Caudate nucleus (tissue), 63 donors: ENCODE measurements at places on chromosomes 7 and 10.

DNA sequence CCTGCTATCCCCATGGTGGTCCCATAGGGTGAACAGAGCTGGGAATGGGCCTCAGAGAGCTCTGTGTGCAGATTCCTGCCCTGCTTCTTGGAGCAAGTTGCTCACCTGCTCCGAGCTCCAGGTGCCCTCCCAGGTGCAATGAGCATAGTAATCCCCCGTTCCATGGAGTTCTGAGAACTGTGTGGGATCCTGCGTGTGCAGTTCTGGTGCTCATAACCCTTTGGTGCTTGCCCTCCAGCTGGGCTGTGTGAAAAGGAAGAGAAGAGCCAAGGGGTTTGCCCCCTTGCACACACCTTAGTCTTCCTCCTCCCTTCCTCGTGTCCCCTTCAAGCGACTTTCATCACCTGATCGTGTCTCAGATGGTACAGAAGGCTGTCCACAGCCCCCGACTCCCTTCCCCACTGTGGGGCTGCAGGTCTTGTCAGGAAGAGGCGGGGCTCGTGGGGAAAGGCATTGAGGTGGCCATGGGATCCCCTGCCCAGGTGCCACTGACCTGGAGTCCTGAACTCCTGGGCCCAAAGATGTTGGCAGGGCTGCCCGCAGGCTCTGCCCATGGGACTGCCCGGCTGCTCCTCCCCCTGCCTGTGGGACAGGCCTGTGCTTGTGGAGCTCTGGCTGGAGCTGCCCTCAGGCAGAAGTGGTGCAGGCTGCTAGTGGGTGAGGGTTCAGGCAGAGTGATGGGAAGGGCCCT is 21.9 kb upstream of the ZNF488 start:
- no peak for DNase-seq

GRCh38 chr10:55966101-55966500 is 395.0 kb downstream of the ZWINT start:
- DNase-seq, result no peak

GRCh38 chr7:100170101-100170897 is 1.9 kb upstream of the GAL3ST4 start:
- DNase-seq, result no peak

DNA sequence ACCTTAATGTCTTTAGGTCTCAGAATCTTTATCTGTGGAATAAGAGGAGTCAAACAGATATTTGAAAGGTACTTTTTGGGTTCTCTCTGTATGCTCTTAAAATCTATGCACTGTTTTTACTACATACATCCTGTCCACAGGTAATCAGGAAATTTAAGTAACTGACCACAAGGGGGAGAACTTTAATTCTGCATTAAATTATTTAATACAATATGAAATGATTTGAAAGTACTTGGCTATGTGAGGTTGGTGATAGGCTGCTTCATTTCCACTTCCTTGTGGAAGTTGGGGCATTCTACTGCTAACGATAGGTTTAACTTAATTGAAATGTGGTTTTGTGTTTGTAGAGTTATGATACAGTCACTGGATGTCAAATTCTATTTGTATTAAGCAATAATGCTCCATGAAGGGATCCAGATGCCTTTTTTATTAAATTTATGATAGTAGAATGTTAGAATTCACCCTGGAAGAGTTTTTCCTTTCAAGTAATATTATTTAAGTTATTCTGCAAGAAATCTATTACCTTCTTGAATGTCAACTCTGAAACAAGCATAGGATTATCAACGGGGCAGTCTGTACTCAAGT is 6.0 kb downstream of the TEX47 start:
- no peak for DNase-seq

- DNase-seq, result no peak
These were observed 44.8 kb upstream of the DNAAF5 start for GRCh38 chr7:681551-682307.

DNA sequence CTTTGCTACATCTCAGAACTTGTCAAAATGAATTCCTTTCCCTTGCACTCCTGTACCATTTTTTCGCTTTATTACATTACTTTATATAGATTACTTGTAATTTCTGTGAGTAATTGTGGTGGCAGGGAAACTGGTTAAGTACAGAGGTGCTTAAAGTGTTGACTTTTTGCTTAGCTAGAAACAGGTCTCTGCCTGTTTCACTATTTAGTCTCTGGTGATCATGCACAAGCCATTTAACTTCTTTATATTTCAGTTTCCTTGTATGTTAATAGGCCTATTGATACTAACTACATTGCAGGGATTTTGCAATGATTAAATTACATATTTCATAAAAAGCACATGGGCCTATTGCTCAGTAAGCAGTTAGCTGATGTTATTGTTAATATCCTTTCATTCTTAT is 233.8 kb downstream of the PRKG1 start:
- no peak for DNase-seq

DNA sequence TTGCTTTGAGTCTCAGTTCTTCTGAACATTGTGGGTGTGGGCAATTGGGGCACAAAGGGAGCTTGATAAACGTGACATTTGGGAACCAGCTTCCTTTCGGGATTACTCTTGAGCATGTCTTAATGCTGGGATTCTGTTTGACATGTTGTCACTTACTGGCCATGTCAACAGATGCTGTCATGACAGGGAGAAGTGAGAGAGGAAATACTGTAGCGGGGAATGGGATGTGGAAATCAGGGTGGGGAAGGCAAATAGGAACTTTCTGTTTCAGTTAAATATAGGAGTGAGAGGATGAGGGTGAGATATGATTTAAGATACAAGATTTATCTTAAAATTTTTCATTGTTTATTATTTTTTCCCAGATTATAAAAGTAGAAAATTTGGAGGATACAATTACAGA is 83.9 kb downstream of the SEC23IP start:
- DNase-seq, result no peak

DNA sequence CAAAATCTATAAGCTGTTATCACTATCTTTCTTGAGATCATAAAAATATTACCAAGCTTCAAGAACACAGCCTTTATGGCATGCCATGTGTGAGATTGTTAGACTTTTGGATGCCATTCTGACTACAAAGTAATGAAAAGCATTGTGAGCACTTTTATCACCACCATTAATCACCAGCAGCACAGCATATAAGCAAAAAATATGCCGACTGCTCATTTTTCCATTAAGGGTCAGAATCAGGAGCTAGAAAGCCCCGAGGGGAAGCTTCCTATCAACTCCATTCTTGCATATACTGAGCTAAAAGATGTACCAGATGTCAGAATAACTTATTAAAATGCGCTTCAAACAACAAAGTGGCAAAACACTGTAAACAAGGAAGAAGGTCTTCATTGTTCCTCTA is 114.3 kb downstream of the LMBR1 start:
- no peak for DNase-seq

DNA sequence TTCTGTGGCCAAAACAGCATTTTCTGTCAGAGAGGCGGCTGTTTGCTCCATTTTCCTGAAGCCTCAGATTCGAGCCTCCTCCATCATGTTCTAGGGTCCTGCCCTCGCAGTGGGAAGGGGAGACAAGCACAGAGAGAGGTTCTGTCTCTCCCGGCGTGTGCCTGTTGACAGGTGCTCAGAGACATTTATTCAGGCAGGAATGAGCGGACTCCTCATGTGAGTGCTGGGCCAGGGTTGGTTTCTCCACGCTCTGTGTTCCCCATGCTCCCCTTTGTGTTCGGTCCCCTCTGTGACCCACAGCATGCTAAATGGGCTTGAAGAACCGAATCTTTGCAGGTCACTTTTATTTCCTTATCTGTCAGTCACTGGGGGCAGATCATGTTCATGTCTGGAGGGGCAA is 374.6 kb downstream of the GLRX3 start:
- no peak for DNase-seq

GRCh38 chr10:96390460-96390864 is 31.7 kb upstream of the OPALIN start:
- DNase-seq, result no peak

DNA sequence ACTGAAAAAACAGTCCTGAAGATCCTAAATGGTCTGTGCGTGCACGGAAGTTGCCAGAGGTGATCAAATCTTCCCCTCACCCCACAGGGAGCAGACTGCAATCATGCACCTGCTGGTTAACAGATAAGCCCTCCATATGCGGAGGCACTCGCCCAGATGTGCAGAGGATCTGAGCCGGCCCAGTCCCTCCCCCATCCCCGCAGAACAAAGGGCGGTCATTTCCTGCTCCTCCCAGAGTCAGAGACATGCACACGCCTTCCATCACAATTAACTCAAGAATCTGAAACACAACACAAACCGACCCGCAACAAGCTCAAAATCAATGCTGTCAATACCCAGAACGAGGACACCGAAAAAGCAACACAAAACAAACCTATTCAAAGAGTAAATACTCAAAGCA is 24.2 kb downstream of the CRTAC1 start:
- no peak for DNase-seq

- peak; percentile 38 for DNase-seq
These were observed 75.6 kb downstream of the CCDC6 start for GRCh38 chr10:59830601-59831259.

DNA sequence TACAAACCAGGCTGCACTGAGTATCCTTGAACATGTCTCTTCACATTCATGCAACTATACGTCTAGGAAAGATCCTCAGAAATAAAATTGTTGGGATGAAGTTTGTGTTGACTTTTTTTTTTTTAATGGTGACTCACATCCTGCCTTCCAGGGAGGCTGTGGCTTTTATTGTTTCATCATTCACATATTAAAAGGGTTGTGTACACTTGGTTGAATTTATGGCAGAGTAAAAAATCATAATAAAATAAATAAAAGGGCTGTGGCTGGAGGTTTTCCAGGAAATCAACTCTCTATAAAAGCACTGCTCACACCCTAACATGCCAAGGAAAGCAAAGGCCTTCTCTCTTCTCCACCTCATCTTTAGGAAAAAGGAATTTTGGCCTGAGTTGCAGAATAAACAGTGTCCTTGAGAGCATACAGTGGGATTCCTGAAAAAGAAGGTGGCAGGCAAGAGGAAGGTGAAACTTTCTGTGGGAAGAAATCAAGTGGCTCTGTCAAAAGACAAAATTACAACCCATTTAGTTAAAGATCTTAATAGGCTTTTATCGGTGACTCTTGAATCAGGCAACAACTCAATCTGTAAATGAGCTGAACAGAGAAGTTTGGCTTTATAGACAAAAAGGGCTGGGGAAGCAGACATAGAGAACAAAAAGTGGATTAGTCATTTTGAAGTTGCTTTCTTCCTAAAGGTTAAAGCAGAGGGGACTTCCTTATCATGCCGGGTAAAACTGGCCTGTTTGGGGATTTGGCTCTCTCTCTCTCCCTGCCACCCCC is 41.6 kb upstream of the FHIP2A start:
- no peak for DNase-seq

DNA sequence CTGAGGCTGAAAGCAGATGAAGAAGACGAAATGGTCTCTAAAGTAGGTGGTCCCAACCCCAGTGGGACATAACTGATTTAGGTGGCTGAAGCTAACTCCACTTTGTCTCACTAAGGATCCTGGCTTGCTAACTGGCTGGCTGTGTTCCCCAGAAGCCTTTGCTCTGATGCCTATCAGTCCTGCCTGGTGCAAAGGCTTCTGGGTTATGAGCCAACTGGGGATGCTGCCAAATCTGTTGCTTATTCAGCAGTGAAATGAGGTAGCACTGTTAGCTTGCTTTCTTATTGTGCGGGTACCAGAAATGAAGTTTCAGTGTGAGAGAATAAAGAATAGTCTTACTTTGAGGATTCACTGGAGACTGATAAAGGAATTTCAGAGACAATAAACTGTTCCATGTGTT is 18.1 kb downstream of the PRKG1 start:
- DNase-seq, result no peak

- no peak for DNase-seq
These were observed 69.4 kb downstream of the HYCC1 start for GRCh38 chr7:22944510-22944909.

GRCh38 chr7:139623518-139623917 is 100.0 kb downstream of the CLEC2L start:
- DNase-seq, result no peak

- DNase-seq, result no peak
These were observed 38.6 kb downstream of the RAPGEF5 start for GRCh38 chr7:22318376-22318775.

- DNase-seq, result peak; percentile 15
These were observed 77.9 kb downstream of the SNX10 start for GRCh38 chr7:26369593-26369992.

DNA sequence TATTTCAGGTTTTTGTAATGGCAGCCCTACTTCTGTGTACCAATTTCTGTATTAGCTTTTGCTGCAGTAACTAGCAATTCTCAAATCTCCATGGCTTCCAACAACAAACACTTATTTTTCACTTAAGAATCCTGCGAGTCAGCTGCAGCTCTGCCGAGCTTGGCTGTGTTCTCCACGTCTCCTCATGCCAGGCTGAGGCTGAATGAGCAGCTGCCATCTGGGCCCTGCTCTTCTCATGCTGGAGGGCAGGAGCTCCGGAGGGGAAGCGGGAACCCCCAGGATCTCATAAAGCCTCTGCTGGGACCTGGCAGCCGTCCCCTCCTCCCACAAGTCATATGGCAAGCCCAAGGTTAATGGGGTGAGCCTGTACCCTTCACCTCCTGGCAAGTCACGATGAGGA is 591.1 kb downstream of the SDK1 start:
- no peak for DNase-seq

GRCh38 chr7:14954035-14954434 is 51.5 kb upstream of the DGKB start:
- DNase-seq, result no peak

DNA sequence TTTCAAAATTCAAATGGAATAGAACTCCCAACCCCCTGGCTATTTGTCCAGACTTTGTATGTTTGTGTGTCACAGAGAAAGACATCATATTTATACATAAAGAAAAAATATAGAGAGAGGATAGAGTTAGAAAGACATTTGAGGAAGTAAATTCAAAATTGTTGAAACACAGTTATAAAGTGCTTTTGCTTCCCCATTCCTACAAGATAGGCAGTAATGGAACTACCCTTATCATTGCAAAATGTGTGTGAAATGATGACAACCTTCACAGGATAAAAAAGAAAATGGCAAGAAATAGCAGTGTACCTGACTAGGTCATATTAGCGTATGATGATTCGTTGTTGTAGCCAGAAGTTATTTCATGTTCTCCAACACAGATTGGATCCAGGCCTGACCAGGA is 63.1 kb downstream of the FZD1 start:
- DNase-seq, result no peak

DNA sequence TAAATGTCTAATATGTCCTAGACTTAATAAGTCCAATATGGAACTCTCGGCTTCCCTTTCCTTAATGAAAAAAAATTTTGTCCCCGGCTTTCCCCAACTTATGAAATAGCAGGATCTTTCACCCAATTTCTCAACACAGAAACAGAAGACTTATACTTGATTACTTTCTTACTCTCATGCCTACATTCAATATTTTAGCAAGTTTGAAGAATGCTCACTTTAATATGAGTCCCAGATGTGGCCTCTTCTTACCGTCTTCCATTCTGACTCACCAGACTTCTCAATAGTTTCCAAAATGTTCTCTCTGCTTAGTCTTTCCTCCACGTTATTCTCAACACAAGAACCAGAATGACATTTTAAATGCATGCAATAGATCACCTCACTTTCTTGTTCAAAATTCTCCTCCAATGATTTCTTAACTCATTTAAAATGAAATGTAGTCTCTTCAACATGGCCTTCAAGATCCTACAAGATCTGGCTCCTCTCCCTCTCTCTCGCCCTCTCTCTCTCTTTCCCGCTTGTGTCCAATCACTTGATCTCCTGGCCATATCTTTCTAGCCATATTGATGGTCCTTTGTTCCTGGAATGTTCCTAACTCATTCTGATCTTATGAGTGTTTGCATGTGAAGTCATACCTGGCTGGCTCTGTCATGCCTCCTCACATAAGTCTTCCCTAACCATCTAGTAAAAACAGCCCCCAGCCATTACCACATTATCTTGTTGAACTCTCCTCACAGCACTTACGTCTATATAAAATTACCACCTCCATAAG is 119.7 kb upstream of the FAM3C start:
- no peak for DNase-seq
